ENCODE measurements at places on chromosomes 1 and 21. TPM values are rescaled to one million over a fixed set of nuclear protein-coding genes. Genes with fewer than 3 reads are reported as not detected.
A peak's percentile ranks its signal among the peaks of the same experiment; 100 is the strongest.

KRTAP19-1 gene
- not detected for total RNA-seq

CCDC27 gene
- not detected for total RNA-seq

DMRTA2 gene
- total RNA-seq = not detected

AQP10 gene
- total RNA-seq = not detected

HSPB7 gene
- not detected for total RNA-seq

SPRR2B gene
- total RNA-seq = not detected

SOAT1 gene
- total RNA-seq = 76.1 TPM

MMEL1 gene
- 4.0 TPM for total RNA-seq

DNA sequence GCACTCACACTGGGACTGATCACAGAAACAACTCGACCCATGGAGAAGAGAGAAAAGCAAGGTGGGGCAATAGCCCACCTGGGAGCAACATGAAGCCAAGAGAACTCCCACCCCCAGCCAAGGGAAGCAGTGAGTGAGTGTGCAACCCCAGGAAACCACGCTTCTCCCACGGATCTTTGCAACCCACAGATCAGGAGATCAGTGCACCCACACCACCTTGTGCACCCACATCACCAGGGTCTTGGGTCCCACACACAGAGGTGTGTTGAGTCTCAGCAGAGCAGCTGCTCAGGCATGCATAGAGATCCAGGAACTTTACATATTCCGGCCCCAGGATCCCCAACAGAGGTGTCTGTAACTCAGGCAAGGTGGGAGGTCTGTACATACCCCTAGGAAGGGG is 17.2 kb upstream of the PRDX6 start:
- no peak for DNase-seq

DNA sequence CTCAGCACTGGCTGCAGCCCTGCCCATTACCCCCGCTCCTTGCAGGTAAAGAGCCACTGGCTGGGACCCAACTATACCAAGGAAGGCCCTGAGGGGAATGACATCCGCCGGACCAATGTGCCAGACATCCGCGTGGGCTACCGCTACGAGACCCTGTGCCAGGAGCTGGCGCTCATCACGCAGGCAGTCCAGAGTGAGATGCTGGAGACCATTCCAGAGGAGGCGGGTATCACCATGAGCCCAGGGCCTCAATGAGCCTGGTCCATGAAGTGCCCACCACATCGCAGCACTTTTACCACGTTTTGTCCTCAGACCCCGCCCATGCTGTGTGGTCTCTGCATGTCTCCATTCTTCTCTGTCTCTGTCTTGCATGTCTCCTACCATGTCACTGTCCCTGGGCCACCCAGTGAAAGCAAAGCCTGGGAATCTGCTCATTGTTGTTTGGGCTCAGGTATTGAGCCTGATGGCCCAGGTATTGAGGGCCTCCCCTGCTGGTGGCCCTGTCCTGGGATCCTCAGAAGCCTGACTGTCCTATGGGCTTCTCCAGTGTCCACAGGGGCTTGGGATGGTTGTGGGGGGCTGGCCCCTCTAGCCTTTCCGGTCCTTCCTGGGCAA is 11.4 kb downstream of the AMPD2 start:
- DNase-seq = peak; percentile 17

GRCh38 chr1:186738926-186739325 is 58.7 kb upstream of the PTGS2 start:
- no peak for DNase-seq

- no peak for DNase-seq
Measured at GRCh38 chr1:89363196-89363595, 663 bp upstream of the GBP6 start.

- no peak for DNase-seq
Measured at GRCh38 chr1:19239876-19240275, 11.4 kb downstream of the EMC1 start.

DNA sequence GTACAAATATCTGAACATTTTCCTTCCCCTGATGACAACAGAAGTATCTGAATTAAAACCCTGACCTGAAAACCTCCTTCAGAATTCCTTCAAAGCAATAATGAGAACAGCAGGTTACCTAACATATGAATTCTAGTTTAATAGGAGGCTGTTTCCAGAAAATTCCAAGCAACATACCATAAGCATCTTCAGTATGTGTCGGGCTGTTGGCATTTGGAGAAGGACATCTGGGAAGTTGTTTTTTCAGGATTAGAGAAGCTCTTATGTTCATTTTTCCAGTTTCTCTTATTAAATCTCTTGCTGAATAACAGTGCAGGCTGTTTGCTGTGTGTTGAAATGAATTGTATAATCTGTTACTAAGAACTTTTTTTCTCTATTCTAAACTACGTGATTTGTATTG is 101.5 kb downstream of the PLA2G4A start:
- DNase-seq = no peak

DNA sequence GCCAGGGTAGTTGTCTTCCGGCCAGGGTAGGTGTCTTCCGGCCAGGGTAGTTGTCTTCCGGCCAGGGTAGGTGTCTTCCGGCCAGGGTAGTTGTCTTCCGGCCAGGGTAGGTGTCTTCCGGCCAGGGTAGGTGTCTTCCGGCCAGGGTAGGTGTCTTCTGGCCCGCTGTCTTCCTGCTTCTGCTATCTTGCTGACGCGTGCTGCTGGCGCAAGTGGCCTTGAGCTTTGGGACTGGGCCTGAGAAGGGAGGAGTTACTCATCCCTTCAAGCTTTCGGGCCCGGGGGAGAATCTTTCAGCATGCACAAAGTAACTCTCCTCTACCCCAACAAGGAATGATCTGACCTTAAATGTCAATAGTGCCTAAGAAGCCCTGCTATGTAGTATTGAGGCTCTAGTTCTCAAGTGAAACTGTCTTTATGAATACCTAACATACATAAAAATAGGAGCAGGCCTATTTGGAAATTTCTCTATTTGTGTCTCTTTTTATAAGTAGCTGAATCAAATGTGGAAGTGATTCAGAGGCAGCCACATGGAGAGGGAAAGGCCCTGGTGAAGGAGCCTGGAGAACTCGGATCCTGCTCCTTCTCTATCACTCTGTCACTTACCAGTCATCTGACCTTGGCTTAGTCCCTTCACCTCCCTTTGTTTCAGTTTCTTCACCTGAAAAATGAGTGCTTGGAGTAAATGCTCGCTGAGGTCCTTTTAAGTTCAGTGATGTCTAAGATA is 65.6 kb downstream of the RGL1 start:
- DNase-seq = no peak

GRCh38 chr1:115052454-115053083 is 22.9 kb downstream of the TSHB start:
- DNase-seq = peak; percentile 66

DNA sequence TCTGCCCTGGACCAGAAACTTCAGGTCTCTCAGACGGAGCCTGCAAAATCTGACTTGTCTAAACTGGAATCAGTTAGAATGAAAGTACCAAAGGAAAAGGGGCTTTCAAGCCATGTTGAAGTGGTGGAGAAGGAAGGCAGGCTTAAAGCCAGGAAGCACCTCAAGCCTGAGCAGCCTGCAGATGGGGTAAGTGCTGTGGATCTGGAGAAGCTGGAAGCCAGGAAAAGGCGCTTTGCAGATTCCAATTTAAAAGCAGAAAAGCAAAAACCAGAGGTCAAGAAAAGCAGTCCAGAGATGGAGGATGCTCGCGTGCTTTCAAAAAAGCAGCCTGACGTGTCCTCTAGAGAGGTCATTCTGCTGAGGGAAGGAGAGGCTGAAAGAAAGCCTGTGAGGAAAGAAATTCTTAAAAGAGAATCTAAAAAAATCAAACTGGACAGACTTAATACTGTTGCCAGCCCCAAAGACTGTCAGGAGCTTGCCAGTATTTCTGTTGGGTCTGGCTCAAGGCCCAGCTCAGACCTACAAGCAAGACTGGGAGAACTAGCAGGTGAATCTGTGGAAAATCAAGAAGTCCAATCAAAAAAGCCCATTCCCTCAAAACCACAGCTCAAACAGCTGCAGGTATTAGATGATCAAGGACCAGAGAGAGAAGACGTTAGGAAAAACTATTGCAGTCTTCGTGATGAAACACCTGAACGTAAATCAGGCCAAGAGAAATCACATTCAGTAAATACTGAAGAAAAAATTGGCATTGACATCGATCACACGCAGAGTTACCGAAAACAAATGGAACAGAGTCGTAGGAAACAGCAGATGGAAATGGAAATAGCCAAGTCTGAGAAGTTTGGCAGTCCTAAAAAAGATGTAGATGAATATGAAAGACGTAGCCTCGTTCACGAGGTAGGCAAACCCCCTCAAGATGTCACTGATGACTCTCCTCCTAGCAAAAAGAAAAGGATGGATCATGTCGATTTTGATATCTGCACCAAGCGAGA is 46.6 kb downstream of the ZBTB17 start:
- no peak for DNase-seq

GRCh38 chr1:117575586-117576225 is 30.1 kb upstream of the TENT5C start:
- DNase-seq = no peak

- no peak for DNase-seq
Measured at GRCh38 chr1:22876359-22877111, 96.1 kb downstream of the LACTBL1 start.

- peak; percentile 60 for DNase-seq
Measured at GRCh38 chr1:28087614-28088167, 719 bp downstream of the EYA3 start.

GRCh38 chr1:201774224-201774982 is 54.6 kb upstream of the IPO9 start:
- DNase-seq = no peak

GRCh38 chr1:219713981-219714381 is 101.1 kb upstream of the ZC3H11B start:
- no peak for DNase-seq

- no peak for DNase-seq
Measured at GRCh38 chr1:33640114-33640660, 167.7 kb downstream of the ZSCAN20 start.

GRCh38 chr21:21688889-21689288 is 690.7 kb downstream of the NCAM2 start:
- DNase-seq = no peak

GRCh38 chr1:20223106-20223505 is 36.8 kb upstream of the PLA2G2C start:
- DNase-seq = no peak

DNA sequence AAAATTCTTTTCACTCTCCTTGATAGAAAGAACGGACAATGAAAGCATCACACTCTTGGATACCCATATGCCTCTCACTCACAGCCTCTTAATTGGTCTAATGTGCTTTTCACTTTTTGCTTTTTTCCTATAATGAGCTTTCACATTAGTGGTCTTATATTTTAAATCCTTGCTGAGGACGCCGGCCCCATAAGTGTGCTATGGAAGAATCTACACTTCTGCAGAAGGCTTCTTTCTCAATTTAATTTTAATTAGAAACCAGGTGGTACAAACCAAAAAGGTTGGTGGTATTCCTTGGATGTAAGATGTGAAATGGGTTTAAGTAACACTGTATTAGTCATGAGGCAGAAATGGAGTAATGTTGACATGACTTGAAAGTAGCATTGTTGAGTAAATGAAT is 190.6 kb upstream of the NFIA start:
- no peak for DNase-seq

DNA sequence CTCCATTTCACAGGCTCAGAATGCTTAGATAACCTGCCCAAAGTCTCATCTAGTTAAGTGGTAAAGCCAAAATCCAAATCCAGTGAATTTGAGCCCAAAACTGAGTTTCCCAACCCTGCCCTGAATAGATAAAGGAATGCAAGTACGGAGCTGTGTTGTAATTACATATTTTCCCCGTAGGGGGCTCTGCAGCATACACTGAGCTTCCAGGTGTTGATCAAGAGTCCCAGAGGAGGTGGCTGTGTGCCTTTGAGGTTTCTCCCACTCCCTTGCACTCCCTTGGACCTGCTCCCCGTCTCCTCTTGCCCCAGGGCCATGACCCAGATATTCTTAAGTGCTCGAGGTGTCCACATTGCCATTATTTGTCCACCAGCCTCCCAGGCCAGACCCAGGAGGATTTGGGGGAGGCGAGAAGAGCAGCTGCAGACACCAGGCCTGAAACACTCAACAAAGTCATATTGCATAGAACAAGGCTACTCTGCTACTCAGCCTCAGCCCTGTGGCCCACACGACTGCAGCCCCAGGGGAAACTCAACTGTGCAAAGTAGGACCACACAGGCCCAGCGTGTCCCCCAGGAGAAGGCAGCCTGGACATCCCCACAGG is 18.4 kb upstream of the LY9 start:
- DNase-seq = peak; percentile 66

GRCh38 chr1:43834280-43835081 is 99.1 kb upstream of the ARTN start:
- no peak for DNase-seq

GRCh38 chr1:111195002-111195684 is 5.3 kb downstream of the DENND2D start:
- DNase-seq = no peak

DNA sequence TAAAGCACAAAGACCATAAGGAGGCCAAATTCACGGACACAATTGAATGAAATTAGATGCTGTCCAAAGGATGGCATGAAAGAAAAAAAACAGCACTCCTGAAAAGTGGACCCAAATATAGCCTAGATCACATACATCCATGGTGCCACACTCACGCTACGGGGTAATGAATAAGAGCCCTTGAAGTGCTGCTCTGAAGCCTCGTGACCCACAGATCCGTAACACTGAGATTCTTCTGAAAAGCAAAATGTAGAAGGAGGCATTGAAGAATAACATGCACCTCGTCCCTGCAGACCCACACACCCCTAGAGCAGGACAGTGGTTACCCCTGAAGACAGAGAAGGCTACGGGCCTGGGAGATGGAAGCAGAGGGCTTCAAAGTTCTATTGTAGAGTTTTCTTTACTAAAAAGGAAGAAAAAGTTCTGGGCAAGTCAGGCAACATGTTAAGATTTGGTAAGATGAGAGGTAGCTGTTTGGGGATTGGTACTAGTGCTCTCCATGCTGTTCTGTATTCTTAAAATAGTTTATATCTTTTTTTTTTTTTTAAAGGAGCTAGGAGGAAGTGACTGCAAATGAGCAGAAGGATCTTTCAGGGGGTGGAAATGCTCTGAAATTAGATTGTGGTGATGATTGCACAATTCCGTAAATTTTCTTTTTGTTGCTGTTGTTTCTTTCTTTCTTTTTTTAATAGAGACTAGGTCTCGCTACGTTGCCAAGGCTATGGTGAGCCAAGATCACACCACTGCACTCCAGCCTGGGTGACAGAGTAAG is 4.1 kb upstream of the ITGB2 start:
- DNase-seq = no peak

DNA sequence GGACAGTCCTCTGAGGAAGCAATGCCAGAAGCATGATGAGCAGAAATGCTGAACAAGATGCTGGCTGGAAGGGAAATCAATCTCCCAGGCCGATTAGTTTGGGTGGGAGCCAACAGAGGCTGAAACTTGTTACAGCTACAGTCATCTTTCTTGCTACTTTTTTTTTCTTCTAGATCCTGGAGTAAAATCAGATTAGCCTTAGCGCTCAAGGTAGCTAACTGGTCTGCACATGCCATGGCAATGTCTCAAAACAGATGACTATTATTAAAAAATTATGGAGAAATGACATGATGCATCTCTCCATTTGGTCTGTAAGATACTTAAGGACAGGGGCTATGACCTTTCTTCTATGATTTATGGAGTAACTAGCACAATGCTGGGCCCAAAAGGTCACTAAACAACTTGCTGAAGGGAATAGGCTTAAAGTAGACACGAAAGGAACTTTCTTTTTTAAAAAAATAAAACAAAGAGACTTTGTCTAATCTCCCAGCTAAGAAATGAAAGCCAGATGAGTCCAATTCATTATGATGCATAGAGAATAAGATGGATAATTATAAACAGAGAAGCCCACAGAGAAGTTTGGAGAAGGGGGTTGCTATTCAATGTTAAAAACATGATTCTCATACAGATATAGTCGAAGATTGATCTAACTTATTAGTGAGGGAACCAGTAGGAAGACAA is 42.5 kb downstream of the UTP25 start:
- no peak for DNase-seq

GRCh38 chr1:29062157-29062942 is 61.4 kb downstream of the TMEM200B start:
- DNase-seq = no peak

GRCh38 chr21:20010691-20011200 is 987.5 kb upstream of the NCAM2 start:
- DNase-seq = no peak

All from activated CD8-positive, alpha-beta T cell treated with anti-CD3 and anti-CD28 coated beads, Interleukin-2, amount 10 ng/mL, durations not matched to agents 7 days and 5 days (primary cell).